ENCODE measurements at places on chromosomes 16 and 17.

DNA sequence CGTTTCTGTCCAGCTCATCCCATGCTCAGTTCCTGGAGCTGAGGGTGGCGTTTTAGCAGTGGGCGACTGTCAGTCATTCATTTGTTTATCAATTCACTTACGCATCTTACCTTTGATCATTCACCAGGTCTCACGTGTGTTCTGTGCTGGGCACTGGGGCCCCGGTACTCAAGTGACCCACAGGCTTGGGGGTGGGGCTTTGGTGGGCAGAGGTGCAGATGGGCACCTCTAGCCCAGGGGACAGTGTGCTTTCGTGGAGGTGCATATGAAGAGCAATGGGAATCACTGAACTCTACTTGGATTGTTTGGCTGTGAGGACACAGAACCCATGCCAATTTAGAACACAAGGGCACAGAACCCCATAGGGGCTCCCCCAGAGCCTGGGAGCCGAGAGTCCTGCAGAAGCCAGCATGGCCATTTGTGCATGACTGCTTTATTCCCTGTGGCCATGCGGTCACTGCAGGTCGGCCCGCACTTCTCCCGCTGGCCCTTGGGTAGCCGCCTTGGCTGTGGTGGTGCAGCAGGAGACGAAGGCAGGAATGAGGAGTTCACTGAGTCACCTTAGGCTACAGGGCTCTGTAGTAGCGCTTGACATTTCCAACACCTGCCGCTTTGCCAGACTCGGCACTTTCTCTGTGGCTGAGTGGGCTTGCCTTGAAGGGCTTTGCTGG is 144.6 kb downstream of the SNX29 start:
- no peak for DNase-seq

GRCh38 chr17:9175700-9176467 is 154.6 kb downstream of the NTN1 start:
- no peak for DNase-seq

- DNase-seq, result peak; percentile 40
Observed at GRCh38 chr17:30600060-30600829, 123.0 kb downstream of the GOSR1 start.

DNA sequence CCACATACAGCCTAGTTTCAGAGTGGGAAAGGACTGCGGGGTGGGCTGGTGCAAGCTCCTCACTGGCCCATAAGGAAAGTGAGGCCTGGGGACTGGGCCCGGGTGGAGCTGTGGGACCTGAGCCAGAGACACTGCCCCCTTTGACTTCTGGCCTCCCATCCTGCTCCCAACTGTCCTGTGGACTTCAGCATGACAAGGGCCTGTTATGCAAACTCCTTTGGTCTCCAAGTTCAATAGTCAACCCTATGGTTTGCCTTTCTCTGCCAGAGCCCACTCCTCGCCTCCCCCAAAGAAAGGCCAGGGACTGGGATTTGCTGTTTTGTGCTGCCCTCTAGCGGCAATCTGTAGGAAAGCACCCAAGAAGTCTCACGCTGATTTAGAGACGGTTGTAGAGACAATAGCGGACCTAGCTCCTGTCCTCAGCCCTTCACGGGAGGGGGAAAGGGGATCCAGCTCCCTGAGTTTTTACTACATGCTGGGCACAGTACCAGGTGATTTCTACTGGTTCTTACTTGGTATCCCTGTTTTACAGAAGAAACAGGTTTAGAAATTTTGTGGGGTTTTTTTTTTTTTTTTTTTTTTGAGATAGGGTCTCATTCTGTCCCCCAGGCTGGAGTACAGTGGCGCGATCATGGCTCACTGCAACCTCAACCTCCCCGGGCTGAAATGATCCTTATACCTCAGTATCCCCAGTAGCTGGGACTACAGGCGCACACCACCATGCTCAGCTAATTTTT is 1.2 kb upstream of the TLCD3B start:
- DNase-seq, result peak; percentile 41

- peak; percentile 46 for DNase-seq
Observed at GRCh38 chr16:12573730-12574383, 229.8 kb downstream of the CPPED1 start.

DNA sequence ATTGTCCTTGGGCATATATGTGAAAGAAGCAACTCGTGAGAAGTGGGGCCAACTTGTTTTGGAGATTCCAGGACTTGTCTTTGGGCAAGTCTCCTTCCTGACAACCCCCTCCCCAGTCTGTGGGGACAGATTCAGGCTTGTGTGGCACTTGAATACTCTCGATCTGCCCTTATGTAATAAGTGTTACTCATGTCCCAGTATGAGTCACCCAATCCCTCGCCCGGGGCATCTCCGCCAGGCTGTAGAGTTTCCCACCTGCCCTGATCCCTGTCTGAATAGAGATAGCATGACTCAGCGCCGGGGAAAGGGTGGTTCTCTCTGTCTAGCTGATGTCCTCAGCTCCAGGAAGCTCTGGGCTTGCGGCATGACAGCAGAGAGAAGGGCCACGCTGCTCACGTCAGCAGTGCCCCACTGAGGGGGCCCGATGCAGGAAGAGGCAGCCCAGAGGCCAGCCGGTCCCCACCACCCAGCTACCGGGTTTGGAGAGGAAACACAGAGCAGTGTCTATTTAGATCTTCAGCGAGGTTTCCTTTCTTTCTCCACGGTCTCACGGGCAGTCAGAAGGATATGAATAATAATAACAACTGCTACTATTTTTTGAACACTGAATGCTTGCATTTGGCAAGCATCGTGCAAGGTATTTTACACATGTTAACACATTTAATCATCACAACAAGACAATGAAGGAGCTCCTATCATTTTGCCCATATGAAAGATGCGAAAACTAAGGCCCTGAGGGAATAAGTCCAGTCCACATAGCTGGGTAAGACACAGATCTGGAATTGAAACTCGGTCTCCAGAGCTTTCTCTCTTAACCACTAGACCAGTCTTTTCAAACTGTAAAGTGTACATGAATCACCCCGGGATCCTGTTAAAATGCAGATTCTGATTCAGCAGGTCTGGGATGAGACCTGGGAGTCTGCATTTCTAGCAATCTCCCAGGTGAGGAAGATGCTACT is 426.7 kb upstream of the MAF start:
- DNase-seq, result peak; percentile 26

GRCh38 chr16:1291576-1291974 is 17.9 kb upstream of the UBE2I start:
- no peak for DNase-seq

GRCh38 chr17:60039114-60039846 is 39.4 kb downstream of the HEATR6 start:
- no peak for DNase-seq

GRCh38 chr17:16933317-16934132 is 38.4 kb downstream of the TNFRSF13B start:
- no peak for DNase-seq

- no peak for DNase-seq
Observed at GRCh38 chr17:17892009-17892408, 55.2 kb upstream of the SREBF1 start.

GRCh38 chr16:50284131-50284911 is 18.0 kb downstream of the ADCY7 start:
- no peak for DNase-seq

Measured in activated T-helper 9 cell treated with anti-CD3 and anti-CD28 coated beads, Interleukin-2, amount 50 U/mL, for 16 hours (primary cell).